ENCODE measurements at places on chromosomes 4 and X.

DNA sequence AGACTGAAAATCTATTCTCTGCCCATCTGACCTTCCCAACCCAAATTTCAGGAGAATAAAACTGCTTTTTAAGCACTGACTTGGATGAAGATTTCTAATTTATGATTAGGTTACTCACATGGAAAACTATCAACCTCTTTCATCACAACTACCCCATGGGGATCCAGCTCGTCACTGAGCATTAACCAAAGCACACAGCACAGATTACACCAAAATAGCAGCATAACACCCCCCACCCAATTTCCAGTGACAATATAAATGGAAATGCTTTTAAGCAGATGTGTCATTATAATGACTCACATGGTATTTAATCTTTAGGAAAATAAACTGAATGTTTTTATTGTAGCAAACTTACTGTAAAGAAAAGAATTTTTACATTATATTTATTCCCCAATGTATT, 9.7 kb downstream of the SERTM2 start:
- DNase-seq: no peak

GRCh38 chr4:29805245-29805644, 914.9 kb upstream of the PCDH7 start:
- DNase-seq: no peak

DNA sequence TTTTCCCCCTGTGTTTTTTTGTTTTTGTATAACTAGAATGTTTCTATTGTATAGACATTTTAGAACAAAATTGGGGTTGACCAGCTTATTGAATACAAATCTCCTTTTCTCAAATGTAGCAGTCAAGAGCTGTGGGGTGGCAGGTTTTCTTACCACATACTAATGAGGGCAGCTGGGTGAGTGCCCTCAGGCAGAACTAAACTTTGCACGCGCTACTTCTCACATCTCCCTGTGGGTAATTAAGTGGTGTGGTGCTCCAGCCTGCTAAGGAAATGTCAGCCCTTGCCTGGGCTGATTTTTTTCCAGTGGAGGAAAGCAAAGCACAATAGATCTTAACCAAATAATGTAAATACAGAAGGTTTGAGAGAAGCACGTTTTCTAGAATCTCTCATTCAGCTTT, 717.6 kb upstream of the TENM3 start:
- no peak for DNase-seq

GRCh38 chr4:13670456-13671160, 43.1 kb upstream of the BOD1L1 start:
- no peak for DNase-seq

DNA sequence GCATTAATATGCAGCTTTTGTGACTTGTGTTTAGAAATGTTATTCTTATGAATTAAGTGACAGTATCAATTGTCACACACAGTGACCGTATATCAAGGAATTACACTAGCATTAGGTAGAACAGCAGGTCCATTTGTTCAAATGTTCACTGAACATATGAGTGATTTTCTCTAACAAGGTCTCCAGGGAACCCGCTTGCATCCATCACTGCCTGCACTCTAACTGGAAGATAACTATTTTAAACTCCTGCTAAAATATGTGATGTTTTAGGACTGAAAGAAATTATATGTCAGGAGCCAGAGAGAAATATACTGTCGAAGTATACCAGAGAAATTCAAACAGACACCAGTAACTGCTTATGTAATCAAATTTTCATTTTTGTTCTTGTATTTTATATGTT, 1395.7 kb downstream of the PCDH18 start:
- DNase-seq: no peak

GRCh38 chr4:152104901-152105357, 344.1 kb upstream of the GATB start:
- no peak for DNase-seq

GRCh38 chr4:40255393-40256281, 58.8 kb downstream of the RHOH start:
- DNase-seq: peak; percentile 98

- DNase-seq: no peak
Observed at GRCh38 chrX:136191171-136191570, 43.8 kb downstream of the FHL1 start.

All from astrocyte of the spinal cord (primary cell).